Sigmoid colon (tissue), 7 donors: ENCODE measurements at places on chromosomes 1 and 21. TPM values are rescaled to one million over a fixed set of nuclear protein-coding genes. Genes with fewer than 3 reads are reported as not detected.
A peak's percentile ranks its signal among the peaks of the same experiment; 100 is the strongest.

Gene FMO4
- 7.8 TPM for polyA plus RNA-seq

GRCh38 chr1:212520746-212521145, 87.8 kb upstream of the ATF3 start:
- no peak for DNase-seq

GRCh38 chr1:93033785-93034184, 45.3 kb upstream of the MTF2 start:
- DNase-seq: no peak

Gene RNF207
- polyA plus RNA-seq: 7.2 TPM

- DNase-seq: no peak
Observed at GRCh38 chr1:236065509-236066005, 667 bp upstream of the NID1 start.

DNA sequence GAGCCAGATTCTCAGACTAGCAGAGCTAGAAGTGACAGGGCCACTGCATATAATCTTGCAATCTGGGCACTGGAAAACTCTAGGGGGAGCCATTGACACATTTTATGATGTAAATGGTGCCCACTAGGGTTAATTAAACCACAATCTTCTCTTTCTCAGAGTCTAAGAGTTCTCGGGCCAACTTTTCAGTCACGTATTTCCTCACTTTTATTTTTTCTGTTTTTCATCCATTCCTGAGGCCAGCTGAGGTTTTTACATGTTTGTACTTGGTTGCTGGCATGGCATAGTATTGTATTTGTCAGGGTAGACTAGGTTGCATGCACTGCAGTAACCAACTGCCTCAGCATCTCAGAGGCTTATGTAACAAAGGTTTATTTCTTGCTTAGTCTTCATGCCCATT, 138.2 kb downstream of the ZNF326 start:
- DNase-seq: no peak

Gene NPPB
- 8.4 TPM for polyA plus RNA-seq

- no peak for DNase-seq
Observed at GRCh38 chr1:214518361-214518760, 33.0 kb downstream of the PTPN14 start.

DNA sequence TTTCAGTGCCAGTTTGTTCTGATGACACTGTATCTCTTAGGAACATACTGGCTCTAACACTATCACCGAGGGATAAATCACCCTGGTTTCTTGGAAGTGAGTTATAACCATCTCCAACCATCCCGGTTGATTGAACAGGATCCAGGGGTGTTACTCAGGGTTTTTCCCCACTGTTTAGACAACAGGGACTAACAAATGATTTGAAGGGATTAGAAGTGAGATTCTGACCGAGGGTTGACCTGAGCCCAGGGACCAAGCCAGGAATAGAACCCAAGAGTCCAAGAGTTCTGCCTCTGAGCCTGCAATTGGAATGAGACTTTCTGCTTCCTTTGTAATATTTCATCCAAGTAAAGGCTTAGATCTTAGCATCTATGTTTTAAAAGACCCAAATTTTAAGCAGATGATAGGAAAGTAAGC, 154.0 kb downstream of the DHRS3 start:
- DNase-seq: peak; percentile 81

- DNase-seq: no peak
Observed at GRCh38 chr21:34613679-34614627, 960 bp downstream of the RCAN1 start.

Gene PDC
- not detected for polyA plus RNA-seq

GRCh38 chr21:39674801-39675200, 62.1 kb downstream of the B3GALT5 start:
- no peak for DNase-seq

Gene PAPPA2
- polyA plus RNA-seq: 1.0 TPM

Gene SLAMF8
- polyA plus RNA-seq: 2.4 TPM

DNA sequence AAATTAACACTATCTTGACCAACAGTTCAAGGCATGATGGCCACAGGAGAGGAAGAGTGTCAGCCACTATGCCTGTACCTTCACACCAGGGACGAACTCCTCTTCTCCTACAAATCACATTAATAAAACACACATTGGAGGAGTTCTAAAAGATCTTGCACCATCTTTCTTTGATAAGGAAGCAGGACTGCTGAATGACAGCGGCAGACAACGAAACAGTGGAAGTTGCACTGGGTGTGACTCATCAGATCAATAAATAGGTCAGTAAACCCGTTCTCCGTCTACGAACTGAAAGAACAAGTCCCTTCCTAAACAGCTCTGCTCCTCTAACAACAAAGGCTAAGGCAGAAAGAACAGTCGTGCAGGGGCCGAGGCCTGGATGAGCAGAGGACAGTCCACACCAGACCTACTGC, 23.1 kb downstream of the UBE2G2 start:
- DNase-seq: no peak

Gene GORAB
- polyA plus RNA-seq: 10.1 TPM

DNA sequence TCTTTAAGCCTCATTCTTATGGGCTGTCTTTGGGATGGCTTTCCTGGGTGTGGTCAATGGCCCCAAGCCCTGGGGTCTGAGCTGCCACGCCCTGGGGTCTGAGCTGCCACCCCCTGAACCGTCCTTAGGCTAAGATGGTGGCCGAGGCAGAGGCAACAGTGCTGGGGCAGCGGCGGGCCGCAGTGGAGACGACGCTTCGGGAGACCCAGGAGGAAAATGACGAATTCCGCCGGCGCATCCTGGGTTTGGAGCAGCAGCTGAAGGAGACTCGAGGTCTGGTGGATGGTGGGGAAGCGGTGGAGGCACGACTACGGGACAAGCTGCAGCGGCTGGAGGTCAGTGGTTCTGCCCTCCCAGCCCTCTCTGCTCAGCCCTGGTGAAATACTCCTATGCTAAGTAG, 10.3 kb upstream of the TUFT1 start:
- no peak for DNase-seq

Gene FAM167B
- polyA plus RNA-seq: 9.0 TPM

DNA sequence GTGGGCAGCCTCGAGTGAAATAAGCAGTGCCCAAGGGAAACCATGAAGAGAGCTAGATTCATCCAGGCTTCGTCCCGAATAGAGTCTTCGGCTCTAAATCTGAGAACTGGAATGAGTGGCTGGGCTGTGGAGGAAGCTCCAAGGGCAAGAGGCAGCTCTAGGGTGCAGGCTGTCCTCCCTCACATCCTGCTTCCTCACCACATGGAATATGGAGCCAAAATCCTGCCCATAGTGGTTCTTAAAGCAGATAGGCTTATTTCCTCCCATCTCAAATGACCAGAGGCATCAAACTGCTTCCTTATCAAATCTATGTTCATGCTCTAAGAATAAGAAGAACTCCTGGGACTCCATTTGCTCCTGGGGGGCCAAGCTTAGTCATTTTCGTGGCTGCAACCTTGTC, 2.5 kb downstream of the IL24 start:
- no peak for DNase-seq

GRCh38 chr1:174413632-174414031, 34.1 kb upstream of the GPR52 start:
- no peak for DNase-seq
